ENCODE measurements at places on chromosomes 6 and 20. TPM values are rescaled to one million over a fixed set of nuclear protein-coding genes. Genes with fewer than 3 reads are reported as not detected.
A peak's percentile ranks its signal among the peaks of the same experiment; 100 is the strongest.

DNA sequence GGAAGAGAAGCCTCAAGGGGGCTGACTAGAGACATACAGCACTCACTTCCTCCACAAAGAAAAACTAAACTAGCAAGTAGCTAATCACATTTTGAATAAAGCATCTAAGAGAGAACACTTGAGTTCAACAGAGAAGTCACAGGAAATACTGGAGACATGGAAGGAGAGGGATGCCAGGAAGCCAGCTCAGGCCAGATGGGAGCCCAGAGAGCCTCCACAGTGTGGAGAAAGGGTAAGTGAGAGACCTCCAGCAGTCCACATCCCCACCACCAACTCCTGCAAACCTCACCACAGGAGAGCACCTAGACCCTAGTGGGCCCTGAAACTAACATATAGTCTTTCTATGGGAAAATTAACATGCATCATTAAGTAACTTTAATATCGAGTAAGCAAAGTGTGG, 79.2 kb downstream of the EPM2A start:
- DNase-seq = no peak

DNA sequence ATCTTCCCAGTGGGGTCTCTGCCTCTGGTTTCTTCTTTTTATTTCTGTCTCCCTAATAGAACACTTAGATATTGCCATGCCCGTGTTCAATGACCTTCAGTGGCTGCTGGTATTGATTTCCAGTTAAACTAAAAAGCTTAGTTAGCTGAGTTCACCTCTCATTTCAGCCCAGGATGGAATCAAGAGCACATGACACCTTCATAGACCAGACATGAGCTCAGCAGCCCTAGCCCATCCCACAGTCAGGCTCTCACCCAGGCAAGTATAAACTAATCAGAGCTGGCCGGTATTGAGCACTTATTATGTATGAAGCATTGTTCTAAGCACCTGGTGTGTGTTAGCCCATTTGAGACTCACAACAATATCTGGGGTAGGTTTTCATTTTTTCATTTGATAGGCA, 33.7 kb upstream of the PLEKHG1 start:
- no peak for DNase-seq

GRCh38 chr6:84772428-84773132, 8.2 kb upstream of the TBX18 start:
- DNase-seq = no peak

DNA sequence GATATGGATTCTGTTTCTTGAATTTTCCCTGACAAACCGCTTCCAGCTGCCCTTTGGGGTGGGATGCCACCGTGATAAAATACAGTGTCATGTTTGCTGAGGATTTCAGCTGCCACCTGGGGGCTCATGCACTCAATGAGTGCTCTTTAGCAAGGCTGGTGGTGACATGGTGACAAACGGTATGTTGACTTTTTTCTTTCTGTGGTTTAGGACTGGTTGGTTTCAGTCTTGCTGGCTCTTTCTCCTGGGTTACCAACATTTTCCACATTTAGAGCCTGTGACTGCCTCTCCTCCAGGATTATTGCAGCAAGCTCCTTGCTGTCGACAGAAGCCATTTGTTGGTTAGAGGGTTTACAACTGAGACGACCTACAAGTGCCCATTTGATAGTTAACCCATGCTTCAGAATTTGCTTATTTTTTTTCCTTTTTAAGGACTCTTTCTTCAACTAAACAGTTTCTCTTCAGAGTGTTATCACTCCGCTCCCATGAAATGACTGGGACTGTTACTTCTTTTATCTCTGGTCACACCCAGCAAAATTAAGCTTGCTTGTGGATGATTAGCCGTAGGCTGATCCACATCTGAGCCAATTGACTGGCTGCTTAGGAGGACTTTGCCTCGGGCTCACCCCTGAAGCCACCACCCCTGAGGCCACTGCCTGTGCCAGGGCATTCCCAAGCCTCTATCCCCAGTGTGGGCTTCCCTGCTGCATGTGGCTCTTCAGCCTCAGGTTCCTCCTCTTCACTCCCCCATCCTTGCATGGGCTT, 48.4 kb upstream of the CDYL start:
- DNase-seq = peak; percentile 89

Gene HLA-DRB1
- total RNA-seq = 1.4 TPM

Gene BEND6
- total RNA-seq = 18.9 TPM

Measured in H4 (cell line).